Activated naive CD4-positive, alpha-beta T cell treated with anti-CD3 and anti-CD28 coated beads, Interleukin-2, amount 50 U/mL, for 72 hours (primary cell): ENCODE measurements at places on chromosomes 3 and 15. TPM values are rescaled to one million over a fixed set of nuclear protein-coding genes. Genes with fewer than 3 reads are reported as not detected.

- DNase-seq = no peak
Observed at GRCh38 chr15:89041507-89041906, 46.7 kb upstream of the ABHD2 start.

GRCh38 chr3:49924683-49925082 is 4.9 kb downstream of the MON1A start:
- DNase-seq = no peak

DNA sequence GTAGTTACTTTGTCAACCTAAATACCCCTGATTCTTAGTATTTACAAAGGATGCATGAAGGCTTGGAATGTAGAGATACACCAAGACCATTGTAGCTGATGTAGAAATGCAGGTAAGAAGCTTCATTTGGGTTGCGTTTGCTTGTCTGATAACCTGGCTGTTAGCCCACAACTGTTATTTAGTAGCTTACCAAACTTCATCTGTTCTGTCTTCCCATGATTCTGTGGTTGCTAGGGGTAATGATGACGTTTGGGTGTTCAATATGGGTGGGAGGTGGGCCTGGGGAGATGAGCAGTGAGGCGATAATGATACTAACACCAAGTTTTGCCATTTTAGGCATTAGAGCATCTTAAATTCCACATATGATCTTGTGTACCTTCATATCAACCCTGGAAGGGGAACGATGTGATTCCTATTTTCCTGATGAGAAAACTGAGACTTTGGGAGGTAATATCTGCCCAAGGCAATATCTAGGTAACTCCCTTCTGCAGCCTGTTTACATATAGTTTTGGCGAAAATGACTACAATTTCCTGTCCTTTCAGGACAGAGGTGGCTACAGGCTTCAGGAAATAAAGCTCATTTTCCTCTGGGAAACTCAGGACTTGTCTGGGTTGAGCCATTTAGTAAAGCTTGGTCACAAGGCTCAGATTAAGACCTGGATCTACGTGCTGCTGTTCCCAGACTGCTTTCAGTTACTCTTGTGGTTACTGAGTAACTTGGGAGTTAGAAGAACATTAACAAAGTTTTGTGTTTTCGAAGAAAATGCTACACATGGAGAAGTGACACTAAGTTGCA is 26.8 kb downstream of the FNDC3B start:
- DNase-seq = no peak

Gene MLF1
- 1.2 TPM for total RNA-seq

Gene RETNLB
- total RNA-seq = not detected
